Natural killer cell (primary cell): ENCODE measurements at places on chromosomes 3 and 15. TPM values are rescaled to one million over a fixed set of nuclear protein-coding genes. Genes with fewer than 3 reads are reported as not detected.
A peak's percentile ranks its signal among the peaks of the same experiment; 100 is the strongest.

GRCh38 chr15:40787991-40788390, 18.2 kb downstream of the C15orf62 start:
- H3K36me3 ChIP-seq = peaks cover 7% of the 10 kb centered on the region
- no peak for DNase-seq
- H3K4me1 ChIP-seq = peaks cover 26% of the 10 kb centered on the region
- peak overlapping the region; percentile 56 for H3K27ac ChIP-seq
- no peaks in the 10 kb centered on the region for H3K27me3 ChIP-seq

DNA sequence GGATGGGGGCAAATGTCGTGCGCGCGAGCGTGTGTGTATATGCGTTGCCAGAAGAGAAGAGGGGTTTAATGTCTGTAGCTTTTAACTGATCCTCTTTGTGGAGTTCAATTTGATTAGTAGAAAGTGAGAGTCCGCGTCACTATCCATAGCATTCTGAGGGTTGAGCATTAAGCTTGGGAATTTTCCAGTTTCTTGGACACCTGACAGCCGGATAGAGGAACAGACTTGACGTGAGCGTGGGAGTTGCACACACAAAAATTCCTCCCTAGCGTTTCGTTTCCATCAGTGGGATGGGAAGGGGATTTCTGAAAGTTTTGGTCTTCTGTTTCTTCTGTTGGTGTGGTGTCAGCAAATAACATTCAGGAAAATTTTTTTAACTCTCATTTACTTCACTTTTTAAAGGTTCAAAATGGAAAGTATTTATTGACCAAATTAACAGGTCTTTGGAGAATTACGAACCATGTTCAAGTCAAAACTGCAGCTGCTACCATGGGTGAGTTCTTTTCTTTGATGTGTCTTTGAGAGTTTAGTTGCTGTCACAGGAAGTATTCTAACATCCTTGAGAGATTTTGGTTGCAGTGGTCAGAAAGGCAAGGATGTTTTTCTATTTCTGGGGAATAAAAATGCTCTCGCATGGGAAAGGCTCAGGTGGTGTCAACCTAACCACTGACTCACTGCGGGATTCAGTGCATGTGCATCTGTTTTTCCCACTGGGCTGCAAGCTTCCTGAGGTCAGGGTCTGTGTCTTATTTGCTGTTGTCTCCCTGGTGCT, 841 bp downstream of the POGLUT1 start:
- no peak for DNase-seq
- H3K27me3 ChIP-seq = no peaks in the 10 kb centered on the region
- peaks cover 17% of the 10 kb centered on the region for H3K36me3 ChIP-seq
- H3K27ac ChIP-seq = peak overlapping the region; percentile 57
- H3K4me3 ChIP-seq = peak overlapping the region; percentile 66

DNA sequence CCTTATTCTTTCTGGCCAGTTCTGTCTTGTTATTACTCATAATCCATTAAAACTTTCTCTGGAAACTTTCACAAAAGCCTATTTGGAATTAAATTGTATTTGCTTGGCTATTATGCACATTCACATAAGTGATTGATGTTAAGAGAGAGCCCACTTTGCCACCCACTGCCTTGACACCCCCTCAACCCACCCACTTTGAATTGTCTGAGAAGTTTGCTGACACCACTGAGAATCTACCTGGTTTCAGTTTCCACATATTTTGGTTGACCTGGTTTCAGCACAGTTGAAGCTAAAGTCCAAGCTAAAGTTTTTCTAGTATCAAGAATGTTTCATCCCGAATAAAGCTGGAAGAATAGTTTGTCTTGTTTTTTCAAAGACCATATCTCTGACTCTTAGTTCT, 70.9 kb downstream of the ARMC8 start:
- no peaks in the 10 kb centered on the region for H3K27me3 ChIP-seq
- no peak overlapping the region for H3K4me3 ChIP-seq
- no peak overlapping the region for H3K27ac ChIP-seq
- no peaks in the 10 kb centered on the region for H3K4me1 ChIP-seq

DNA sequence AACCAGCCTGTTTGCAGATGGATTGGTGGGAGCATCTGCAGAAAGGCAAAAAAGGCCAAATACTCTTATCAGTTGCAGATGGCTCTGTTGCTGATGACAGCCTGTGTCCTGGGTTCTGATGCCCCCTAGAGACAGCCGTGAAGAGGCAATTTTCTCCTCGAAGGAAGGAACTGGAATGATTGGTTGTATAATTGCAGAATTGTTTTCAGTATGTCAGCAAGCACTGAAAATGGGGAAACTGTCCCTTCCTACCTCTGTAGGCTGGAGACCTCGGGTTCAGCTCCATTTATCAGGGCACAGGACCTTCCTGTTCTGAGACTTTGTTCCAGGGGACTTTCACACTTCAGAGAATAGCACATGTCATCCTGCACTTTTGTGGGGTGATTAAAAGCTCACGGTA, 103.0 kb downstream of the PGPEP1L start:
- DNase-seq = no peak
- no peaks in the 10 kb centered on the region for H3K4me1 ChIP-seq
- H3K27ac ChIP-seq = no peak overlapping the region
- H3K36me3 ChIP-seq = no peaks in the 10 kb centered on the region
- H3K4me3 ChIP-seq = no peak overlapping the region
- H3K27me3 ChIP-seq = no peaks in the 10 kb centered on the region

GRCh38 chr3:134353171-134353825, 20.9 kb downstream of the AMOTL2 start:
- DNase-seq = no peak
- no peak overlapping the region for H3K4me3 ChIP-seq
- no peaks in the 10 kb centered on the region for H3K36me3 ChIP-seq

- H3K4me1 ChIP-seq = no peaks in the 10 kb centered on the region
- no peak overlapping the region for H3K27ac ChIP-seq
- H3K27me3 ChIP-seq = no peaks in the 10 kb centered on the region
- H3K36me3 ChIP-seq = no peaks in the 10 kb centered on the region
- no peak overlapping the region for H3K4me3 ChIP-seq
Observed at GRCh38 chr3:83248454-83248853, 1487.0 kb upstream of the GBE1 start.

- H3K4me3 ChIP-seq = no peak overlapping the region
- no peaks in the 10 kb centered on the region for H3K27me3 ChIP-seq
- no peak overlapping the region for H3K27ac ChIP-seq
- DNase-seq = no peak
- H3K4me1 ChIP-seq = peaks cover 46% of the 10 kb centered on the region
- no peaks in the 10 kb centered on the region for H3K36me3 ChIP-seq
Observed at GRCh38 chr3:108103886-108104797, 13.3 kb upstream of the CD47 start.

DNA sequence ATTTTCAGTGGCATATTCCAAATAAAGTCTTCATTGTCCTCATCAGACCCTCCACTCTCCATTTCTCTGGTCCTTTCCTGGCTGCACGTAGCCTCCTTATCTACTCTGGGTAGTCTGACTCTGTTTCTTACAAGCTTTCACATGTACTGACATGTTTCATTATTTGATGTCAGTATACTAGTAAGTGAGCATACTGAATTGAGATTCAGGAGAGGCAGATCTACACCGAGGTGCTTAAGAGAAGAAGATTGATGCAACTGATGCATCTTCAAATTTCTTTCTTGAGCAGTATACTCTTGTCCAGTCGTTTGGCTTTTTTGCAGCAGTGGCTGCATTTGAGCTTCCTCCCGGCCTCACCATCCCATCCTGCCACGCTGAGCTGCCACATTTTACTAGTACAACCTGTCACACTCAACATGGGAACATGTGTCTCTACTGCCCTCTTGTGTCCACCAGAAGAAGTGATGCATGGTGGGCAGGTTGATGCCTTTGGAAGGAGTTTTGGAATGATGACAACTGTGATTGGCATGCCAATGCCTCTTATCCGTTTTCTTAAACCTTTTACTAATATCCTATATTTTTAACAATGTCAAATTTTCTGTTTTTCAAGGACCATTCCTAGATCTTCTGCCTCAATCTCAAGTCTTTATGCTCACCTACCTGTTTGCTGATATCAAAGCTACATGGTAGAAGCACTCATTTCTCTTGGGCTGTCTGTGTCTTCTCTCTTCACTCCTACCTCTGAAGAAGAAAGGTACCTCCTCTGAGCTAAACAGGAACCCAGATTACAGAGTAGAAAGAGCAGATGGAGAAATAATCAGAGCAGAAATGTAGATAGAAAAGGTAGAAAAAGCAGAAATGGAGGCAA, 38.7 kb downstream of the GUCA1C start:
- no peak overlapping the region for H3K27ac ChIP-seq
- H3K36me3 ChIP-seq = no peaks in the 10 kb centered on the region

DNA sequence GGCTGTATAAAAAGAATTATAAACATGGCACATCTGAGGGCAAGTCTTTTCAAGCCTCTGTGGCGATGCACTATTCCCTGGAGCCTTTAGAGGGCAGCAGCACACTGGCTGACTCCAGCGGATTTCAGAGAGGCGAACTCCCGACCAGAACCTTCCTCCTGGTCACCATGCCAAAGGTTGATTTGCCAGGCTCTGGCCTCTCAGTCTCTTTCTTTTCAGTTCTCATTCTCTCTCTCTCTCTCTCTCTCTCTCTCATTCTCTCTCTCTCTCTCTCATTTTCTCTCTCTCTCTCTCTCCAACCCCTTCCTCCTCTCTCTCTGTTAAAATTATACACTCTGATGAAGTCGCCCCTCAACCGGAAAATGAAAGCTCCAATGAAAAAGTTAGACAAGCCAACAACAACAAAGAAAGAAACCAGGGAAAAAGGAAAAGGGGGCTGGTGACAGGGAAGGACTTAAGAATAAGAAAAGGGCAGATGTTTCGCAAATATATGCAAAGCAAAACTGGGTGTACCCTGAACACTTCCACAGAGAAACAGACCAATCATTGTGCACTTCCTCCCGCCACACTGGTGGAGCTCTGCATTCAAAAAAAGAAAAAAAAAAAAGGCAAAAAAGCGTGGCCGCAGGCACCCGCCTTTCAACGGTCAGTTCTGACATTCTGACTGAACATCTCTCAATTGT, 90.2 kb downstream of the TIGIT start:
- H3K4me1 ChIP-seq = peaks cover 13% of the 10 kb centered on the region
- H3K36me3 ChIP-seq = peaks cover 5% of the 10 kb centered on the region
- peak overlapping the region; percentile 38 for H3K4me3 ChIP-seq
- peak; percentile 80 for DNase-seq

GRCh38 chr3:93969443-93969842, 4.3 kb downstream of the PROS1 start:
- peaks cover 11% of the 10 kb centered on the region for H3K27me3 ChIP-seq
- H3K36me3 ChIP-seq = no peaks in the 10 kb centered on the region
- H3K4me1 ChIP-seq = peaks cover 11% of the 10 kb centered on the region
- no peak overlapping the region for H3K4me3 ChIP-seq

- no peak overlapping the region for H3K27ac ChIP-seq
- no peaks in the 10 kb centered on the region for H3K36me3 ChIP-seq
- H3K4me1 ChIP-seq = no peaks in the 10 kb centered on the region
- DNase-seq = no peak
Observed at GRCh38 chr3:139309880-139310279, 33.9 kb upstream of the MRPS22 start.

GRCh38 chr3:151592287-151592686, 131.4 kb upstream of the IGSF10 start:
- H3K27ac ChIP-seq = no peak overlapping the region
- H3K27me3 ChIP-seq = no peaks in the 10 kb centered on the region
- no peak for DNase-seq
- no peaks in the 10 kb centered on the region for H3K36me3 ChIP-seq
- H3K4me3 ChIP-seq = no peak overlapping the region

DNA sequence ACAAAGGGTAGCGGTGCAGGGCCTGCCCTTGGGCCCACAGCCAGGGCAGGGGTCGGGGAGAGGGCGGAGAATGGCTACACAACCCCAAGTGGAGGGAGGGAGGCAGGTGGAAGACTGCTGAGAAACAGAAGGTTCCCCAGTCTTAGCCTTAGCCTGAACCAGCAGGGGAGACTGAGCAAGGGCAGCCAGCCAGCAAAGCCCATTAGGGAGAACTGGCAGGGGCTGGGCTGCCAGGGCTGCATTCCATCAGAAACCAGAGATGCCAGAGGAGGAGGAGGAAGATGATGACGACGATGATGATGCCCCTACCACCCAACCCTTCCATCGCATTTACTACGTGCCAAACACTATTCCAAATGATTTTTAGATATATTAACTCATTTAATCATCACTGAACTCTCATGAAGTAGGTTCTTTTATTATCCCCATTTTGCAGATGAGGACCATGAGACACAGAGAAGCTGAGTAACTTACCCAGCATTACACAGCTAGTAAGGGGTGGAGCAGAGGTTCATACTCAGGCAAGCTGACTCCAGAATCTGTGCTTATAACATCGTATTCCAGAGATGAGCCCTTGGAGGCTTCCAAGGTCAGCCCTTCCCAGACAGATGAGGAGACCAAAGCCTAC, 8.7 kb downstream of the SEMA7A start:
- H3K27me3 ChIP-seq = no peaks in the 10 kb centered on the region
- H3K4me3 ChIP-seq = no peak overlapping the region
- no peak overlapping the region for H3K27ac ChIP-seq
- no peak for DNase-seq
- H3K4me1 ChIP-seq = peaks cover 81% of the 10 kb centered on the region

- H3K4me1 ChIP-seq = peaks cover 16% of the 10 kb centered on the region
- H3K4me3 ChIP-seq = no peak overlapping the region
- H3K27ac ChIP-seq = peak overlapping the region; percentile 45
Observed at GRCh38 chr15:100922192-100923040, 3.3 kb downstream of the LRRK1 start.

DNA sequence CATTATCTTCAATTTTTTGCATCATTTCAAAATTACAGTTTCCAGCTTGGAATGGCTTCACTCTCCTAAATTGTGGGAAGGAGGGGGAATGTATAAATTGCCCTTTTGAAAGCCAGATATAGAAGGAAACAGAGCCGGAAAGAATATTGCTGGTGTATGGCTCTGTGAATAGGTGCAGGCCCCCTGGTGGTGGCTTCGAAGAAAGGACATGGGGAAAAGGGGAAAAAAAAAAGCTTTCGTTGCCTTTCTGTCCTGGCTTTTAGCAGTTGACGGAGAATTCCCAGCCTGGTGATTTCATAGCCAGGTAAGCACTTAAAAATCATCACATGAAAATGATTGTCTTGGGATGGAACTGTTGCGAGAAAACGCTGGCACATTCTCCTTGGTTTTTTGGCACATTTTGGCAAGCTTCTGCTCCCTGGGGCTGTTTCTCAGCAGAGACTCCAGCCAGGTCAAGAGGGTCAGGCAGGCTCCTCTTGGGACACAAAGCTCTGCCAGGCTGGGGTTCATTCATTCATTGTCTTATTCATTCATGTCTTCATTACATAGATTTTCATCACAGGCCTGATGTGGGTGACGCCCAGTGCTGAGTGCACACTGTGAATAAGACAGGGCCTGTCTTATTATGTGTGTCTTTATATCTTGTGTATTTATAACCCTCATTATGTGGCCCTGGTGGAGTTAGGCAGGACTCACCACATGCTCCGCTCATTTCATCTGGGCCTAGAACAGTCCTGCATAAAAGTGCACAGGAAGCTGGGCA, 300.0 kb upstream of the TPM1 start:
- H3K27ac ChIP-seq = no peak overlapping the region
- H3K4me3 ChIP-seq = no peak overlapping the region
- DNase-seq = no peak
- no peaks in the 10 kb centered on the region for H3K36me3 ChIP-seq
- H3K4me1 ChIP-seq = no peaks in the 10 kb centered on the region
- no peaks in the 10 kb centered on the region for H3K27me3 ChIP-seq

- no peak for DNase-seq
- no peaks in the 10 kb centered on the region for H3K36me3 ChIP-seq
Observed at GRCh38 chr15:65862682-65863081, 6.6 kb upstream of the RAB11A start.

HHLA2 gene
- not detected for total RNA-seq

KCNMB3 gene
- 1.4 TPM for total RNA-seq

NBEAL2 gene
- total RNA-seq = 532 TPM

MRAS gene
- total RNA-seq = 4.9 TPM

SLC38A3 gene
- 0.82 TPM for total RNA-seq

GPR15 gene
- total RNA-seq = 1.5 TPM

HIGD2B gene
- 0.88 TPM for total RNA-seq

PRSS50 gene
- total RNA-seq = 0.16 TPM

THAP10 gene
- total RNA-seq = not detected

HDC gene
- 9.5 TPM for total RNA-seq

GRK7 gene
- 0.16 TPM for total RNA-seq

ERC2 gene
- total RNA-seq = not detected
